Activated CD4-positive, alpha-beta memory T cell treated with anti-CD3 and anti-CD28 coated beads for 36 hours (primary cell): ENCODE measurements at places on chromosomes 3 and 15.
A peak's percentile ranks its signal among the peaks of the same experiment; 100 is the strongest.

DNA sequence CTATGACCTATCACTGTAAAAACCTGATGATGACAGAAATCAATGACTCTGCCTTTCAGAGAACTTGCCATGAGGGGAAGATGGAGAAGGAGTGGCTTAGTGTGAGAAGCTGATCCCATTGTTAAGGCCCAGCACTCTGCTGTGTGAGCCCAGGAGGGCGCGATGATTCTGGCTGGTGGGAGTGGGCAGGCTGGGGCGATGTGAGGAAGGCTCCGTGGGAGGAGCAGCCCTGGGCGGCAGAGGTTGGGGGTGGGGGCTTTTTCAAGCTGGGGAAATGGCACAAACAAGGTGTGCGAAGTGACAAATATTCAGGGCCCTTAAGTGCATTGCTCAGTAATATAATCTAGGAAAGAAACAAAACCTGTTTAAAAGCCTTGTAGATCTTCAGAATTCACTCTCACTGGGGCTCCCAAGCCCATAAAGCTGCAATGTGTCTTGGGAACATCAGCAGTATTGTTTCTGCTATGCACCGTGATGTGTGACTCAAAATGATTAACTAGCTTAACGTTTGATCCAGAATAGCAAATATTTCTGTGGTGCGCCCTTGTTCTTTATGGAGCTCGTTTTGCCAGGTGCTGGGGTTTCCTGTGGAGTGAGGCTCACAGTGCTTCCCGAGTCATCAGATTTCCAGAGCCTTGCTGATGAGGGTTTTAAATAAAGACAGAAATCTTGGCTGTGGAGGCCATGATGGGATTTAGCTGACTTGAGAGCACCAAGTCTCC lies 141.0 kb downstream of the CHDH start:
- no peak for DNase-seq

- DNase-seq = no peak
Measured at GRCh38 chr3:126460381-126460780, 15.3 kb downstream of the ZXDC start.

DNA sequence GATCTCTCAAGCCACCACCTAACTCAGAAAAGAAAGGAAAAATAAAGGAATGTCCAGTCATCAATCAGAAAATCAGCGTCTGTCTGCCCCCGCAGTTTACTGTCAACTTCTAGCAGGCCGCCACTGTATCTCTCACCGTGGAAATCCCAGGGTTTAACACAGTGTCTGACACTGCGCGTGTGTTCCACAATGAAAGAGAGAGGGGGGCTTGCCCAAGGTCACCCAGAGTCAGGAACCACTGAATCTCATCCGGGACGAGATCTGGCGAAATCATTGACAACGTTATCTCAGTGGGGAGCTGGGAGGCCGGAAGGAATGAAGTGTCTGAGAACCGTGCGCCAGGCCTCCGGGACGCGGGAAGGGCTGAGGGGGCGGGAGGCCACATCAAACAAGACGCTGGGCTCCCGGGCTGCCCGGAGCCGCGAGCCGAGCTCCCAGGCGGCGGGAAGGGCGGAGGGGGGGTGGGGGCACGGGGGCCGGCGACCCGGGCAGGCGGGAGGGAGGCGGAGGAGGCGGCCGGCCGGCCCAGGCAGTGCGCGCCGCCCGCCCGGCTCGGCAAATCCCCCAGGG lies 2.2 kb upstream of the HES1 start:
- DNase-seq = peak; percentile 49

DNA sequence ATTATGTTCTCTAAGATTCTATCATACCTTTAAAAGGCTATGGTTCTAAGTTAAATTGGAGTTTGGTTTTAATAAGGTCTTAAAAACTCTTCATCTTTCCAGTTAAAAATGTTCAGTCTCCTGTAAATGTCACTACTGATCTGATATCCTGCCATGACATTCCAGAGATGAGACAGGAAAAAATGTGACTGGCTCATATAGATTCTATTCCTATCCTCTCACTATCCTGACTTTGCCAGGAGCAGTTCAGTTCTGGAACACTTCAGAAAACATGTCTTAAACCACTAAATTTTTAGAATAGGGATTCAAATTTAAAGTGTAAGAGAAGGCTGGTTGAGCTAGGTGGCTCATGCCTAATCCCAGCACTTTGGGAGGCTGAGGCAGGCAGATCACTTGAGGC lies 170.9 kb downstream of the TNIK start:
- DNase-seq = no peak

DNA sequence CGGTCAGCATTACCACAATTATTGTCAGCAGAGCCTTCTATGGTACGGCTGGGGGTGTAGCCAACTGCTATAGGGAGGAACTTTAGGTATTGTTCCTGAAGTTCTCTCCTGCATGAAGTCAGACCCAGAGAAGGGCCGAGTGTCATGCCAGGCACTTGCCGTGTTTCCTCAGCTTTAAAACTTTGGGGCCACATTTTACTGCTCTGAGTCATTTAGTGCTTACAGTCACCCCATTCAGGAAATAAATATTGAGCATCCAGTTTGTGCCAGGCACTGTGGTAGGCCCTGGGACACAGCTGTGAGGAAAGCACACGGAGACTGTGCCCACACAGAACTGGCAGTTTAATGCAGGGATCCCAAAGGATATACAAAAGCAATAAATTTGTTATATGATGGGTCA lies 54.5 kb upstream of the APEH start:
- no peak for DNase-seq

GRCh38 chr3:20842594-20843436 lies 656.8 kb upstream of the SGO1 start:
- DNase-seq = no peak

- DNase-seq = no peak
Measured at GRCh38 chr15:29939404-29939803, 117.1 kb upstream of the TJP1 start.

- no peak for DNase-seq
Measured at GRCh38 chr3:171981271-171981605, 58.1 kb upstream of the FNDC3B start.

DNA sequence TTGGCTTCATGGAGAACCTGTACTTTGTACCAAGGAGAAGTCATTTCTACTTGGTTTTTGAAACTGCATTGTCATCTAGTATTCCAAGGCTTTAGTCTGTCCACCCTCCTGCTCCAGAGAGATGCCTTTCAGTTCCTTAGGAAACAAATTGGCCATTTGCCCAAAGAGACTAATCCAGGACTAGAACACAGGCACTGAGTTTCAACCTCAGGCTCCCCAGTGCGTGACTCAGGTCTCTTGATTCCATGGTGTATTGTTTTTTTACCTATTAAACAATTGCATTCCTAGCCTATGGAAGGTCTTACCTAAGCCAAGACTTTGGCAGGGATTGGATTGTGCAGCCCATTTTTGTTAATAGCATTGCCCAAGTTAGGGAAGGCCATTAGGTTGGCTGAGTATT lies 214.8 kb upstream of the CTDSPL start:
- DNase-seq = no peak

DNA sequence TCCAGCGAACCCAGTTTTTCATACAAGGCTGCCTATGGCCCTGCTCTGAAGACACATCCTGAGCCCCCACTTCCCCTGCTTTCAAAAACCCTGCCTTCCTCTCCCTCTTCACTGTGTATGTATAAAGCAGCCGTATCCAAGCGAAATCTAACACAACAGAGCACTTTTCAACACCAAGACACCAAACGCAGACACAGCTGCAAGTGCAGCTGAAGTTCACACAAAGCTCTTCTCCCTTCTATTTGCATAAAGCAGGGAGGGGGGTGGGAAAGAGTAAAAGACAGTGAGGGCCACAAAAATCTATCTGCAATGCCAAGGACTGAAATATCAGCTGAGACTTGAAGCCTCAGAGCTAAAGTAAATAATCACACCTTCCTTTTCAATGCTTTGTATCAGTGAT lies 35.1 kb upstream of the CSPG5 start:
- no peak for DNase-seq

GRCh38 chr3:23832523-23832922 lies 26.8 kb downstream of the UBE2E1 start:
- no peak for DNase-seq

GRCh38 chr15:60004846-60005351 lies 788 bp downstream of the FOXB1 start:
- DNase-seq = peak; percentile 40
